Femur (tissue), 1 donor: ENCODE measurements at places on chromosomes 2 and 18.
A peak's percentile ranks its signal among the peaks of the same experiment; 100 is the strongest.

- no peak for DNase-seq
Observed at GRCh38 chr2:25295621-25296020, 46.1 kb downstream of the DNMT3A start.

DNA sequence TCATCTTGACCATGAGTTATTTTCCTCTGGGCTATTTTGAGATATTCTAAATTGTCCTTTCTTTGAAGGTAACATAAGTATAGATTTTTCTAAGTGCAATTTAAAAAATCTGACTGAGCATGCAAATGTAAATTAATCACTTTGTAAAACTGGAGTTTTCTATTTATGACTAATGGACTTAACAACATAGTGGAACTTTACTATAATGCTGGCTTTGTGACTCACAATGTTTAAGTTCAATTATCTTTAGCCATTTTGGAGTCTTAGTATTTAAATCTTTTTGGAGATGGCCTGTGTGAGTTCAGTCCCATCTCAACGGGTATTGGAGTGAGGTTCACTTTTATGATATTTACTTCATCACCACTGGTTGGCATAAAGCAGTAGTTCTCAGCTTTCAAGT is 35.2 kb upstream of the NOSTRIN start:
- DNase-seq: no peak

GRCh38 chr18:987325-988186 is 82.9 kb downstream of the ADCYAP1 start:
- no peak for DNase-seq

DNA sequence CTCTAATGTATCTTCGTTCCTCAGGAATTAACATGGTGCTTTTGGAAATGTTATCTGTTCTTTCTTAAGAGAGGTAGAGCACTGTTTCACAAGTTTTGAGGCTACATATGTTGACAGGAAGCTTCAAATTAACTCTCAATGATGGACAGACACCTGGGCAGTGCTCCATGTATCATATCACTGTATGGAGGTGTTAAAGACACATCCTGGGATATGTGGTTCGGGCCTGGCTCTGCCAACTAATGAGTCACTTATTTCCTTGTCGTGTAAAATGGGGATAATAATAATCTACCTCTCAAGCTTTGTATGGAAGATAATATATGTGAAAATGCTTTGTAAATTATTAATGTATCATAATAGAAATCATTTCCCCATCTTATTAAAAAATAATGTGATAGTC is 90.2 kb downstream of the PARD3B start:
- no peak for DNase-seq

GRCh38 chr2:124323321-124323720 is 298.2 kb downstream of the CNTNAP5 start:
- DNase-seq: no peak

DNA sequence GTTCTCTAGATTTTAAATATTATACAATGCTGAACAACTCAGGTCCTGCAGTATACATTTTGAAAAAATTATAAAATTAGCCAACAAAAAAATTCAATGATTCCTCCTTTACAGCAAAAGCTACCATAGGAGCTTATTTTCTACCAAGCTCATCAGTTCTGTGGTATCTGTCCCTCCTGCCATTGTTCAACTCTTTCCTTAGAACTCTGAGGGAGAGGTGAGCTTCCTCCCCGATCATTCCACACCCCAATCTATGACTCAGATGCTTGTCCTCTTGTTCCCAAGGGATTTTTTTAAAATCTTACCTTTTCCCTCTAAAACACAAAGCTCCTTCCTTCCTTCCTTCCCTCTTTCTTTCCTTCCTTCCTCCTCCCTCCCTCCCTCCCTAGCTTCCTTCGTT is 13.5 kb downstream of the DPP4 start:
- DNase-seq: no peak

GRCh38 chr2:174223388-174223787 is 24.9 kb downstream of the OLA1 start:
- DNase-seq: no peak

DNA sequence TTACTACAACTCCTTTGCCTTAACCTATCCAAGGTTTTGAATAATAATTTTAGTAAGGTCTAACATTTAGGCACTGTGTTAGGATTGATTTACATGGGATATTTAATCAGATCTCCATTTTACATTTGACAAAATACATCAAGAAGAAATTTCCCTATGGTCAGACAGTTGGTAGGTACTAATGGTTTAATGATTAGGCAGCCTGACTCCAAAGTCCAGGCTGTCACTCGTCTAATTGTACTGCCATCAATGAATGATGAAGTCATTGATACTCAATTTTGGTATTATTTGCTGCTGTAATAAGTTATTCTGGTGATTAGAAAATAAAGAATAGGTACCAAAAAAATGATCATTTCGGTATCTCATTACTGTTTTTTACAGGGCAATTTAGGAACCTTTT is 14.1 kb downstream of the BBS5 start:
- no peak for DNase-seq

DNA sequence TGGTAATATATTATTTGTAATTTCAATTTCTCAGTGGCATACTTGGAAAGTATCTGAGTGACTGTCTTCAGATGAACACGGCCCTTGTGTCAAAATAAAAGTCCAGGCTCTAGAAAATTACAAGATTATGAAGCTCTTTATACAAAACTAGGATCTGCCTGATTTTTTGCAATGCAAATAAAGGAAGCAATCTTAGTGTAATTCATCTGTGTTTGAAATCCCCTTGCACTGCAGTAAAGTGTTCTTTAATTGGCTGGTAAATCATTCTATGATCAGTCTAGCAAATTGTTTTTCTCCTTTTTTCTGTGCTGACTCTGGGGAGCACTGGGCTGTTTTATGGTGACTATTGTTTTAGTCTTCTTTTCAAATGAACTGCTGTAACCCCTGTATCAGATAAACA is 1039.0 kb downstream of the SOCS6 start:
- no peak for DNase-seq

GRCh38 chr2:231260442-231261208 is 62.2 kb downstream of the ARMC9 start:
- no peak for DNase-seq

- no peak for DNase-seq
Observed at GRCh38 chr2:217928324-217929181, 74.2 kb downstream of the TNS1 start.

- no peak for DNase-seq
Observed at GRCh38 chr2:112345030-112346027, 69.9 kb downstream of the ZC3H6 start.

GRCh38 chr2:136424112-136424511 is 306.2 kb upstream of the CXCR4 start:
- no peak for DNase-seq

- DNase-seq: no peak
Observed at GRCh38 chr18:49164738-49165137, 214.0 kb upstream of the SMAD7 start.

- DNase-seq: no peak
Observed at GRCh38 chr18:31197676-31198075, 35.0 kb upstream of the DSC1 start.

DNA sequence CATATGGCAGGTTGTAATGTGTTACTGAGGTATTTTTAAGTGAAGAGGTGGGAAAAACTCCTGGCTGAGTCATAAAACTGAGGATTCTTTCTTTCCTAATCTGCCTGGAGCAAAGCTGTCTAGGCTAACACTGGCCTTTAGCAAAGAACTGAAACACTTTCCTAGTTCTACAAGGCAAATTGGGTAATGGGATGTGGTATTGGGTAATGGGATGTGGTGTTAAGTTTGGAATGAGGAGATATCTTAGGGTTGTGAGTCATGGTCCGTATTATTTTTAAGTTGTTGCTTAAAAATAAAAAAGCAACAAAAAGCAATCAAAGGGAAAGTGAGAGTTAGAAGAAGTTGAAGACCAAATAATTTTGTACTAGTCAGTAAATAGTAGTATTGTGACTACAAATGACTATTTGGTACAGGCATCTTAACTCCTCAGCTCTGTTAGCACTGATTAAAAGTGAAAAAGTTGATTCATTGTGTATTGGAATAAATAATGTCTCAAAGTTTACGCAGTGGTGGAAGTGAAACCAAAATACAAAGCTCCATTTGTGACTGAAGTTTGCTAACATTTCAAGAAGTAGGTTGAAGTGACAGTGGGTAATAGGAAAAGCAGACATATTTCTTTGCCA is 216.8 kb downstream of the CAMKMT start:
- DNase-seq: no peak

DNA sequence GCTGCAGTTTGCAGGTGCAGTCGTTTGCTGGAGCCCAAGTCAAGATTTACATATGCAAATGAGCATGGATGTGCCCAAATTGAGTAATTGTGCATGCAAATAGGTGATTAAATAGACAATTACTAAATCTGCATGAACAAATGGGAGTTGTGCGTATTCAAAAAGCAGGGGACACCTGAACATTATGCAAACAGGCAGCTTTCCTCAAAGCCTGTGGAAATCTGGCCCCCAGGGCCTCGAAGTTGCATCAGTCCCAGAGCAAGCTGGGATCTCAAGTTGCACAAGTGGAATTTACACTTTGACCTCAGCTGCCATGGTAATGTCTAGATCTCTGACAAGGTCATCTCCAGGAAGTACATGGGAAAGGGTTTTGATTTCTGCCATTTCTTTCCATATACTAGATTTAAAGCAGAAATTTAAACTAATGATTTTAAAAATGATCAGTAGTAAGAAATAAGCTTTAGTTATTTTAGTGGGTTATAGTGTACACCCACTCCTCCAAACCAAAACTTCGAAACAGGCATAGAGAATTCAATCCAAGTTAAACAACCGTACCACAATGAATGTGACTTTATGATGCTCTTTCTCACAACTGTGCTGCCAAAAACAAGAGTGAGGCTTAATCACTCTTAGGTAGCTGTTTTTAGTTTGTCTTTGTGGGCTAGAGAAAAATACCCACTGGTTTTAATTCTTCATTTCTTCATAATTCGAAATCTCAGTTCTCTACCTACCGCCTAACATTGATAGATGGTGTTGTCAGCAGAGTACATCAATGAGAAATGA is 110.7 kb downstream of the RND3 start:
- DNase-seq: no peak

DNA sequence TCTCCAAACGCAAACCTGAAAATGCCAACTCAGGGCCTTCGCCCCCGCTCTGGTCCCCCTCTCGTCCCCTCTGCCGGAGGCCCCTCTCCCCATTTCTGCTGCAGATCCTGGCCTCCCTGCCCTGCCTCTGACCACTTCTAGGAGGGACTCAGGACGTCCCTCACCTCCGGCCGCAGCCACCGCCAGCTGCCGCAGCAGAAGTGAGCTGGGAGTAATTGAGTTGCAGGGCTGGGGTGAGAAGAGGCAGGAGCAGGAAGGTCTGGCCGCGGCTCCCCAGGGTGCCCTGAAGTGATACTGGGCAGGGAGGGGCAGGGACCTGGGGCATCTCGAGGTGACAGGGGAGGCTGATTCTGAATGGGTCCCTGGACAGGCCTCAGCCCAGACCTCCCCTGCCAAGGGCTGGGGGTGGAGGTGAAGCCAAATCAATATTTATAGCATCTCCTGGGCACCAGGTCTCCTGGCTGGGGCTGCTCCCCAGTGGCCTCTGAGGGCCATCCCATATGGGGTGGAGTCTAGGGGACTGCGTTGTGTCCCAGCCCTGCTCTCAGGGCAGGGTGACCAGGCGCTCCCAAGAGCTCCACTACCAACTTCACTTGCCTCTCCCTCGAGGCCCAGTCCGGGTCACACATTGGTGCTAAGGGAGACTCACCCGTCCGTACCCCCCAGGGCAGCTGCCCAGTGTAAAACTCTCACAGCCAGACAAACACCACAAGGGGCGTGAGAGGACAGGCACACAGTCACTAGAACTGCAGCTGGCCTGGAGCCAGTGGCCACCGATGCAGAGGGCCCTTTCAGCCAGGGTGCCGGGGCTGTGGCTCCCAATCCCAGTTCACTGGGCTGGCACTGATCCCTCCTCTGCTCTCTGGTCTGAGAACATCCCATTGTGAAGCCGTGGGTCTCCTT is 33.0 kb downstream of the KCNIP3 start:
- no peak for DNase-seq

DNA sequence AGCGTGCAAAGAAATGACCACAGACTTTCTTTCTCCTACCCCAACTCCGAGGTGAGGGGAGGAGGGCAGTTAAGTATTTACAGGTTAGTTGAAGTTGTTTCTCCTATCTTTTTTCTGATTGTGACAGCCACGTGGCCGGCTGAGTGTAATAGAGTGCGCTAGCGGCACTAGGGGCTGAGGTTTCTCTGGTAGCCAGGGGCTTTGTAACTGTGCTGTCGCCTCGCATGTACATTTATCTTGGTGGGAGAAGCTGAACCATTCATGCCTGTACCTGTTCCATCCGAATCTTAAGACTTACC is 214.1 kb upstream of the STON1 start:
- peak; percentile 22 for DNase-seq

DNA sequence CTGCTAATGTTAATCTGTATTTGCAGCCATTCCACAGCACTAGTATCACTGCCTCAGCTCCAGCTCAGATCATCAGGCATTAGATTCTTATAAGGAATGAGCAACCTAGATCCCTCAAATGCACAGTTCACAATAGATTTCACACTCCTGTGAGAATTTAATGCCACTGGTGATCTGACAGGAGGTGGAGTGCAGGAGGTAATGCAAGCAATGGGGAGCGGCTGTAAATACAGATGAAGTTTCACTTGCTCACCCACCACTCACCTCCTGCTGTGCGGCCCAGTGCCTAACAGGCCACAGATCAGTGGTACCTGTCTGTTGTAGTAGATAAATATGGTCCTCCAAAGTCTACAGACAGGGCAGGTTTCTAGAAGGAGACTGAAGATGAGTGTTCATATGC is 97.7 kb upstream of the TMEFF2 start:
- no peak for DNase-seq

DNA sequence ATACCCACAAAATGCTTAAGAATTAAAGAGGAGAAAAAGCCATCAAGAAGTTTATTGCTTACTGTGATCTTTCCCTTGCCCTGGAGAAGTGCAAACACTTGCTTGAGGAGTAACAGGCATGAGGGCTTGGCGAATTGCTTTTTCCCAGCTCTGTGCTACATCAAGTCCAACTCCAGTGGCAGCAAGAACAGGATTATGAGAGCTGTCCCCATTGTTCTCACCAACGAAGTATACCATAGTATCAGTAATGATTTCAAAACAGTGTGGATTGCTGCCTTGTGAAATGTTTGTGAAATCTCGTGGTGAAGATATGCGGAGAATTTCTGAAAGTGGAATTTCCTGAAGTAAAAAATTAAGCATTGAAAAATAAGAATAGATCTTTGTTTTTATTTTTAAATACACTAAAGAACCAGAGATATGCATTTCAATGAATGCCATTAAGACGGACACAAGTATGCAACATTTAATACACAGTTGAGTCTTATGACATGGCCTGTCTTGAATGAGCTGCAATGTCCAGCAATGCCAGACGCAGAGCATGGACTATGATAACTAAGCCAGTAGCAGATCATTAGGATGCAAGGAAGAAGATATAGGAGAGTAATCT is 43.0 kb downstream of the NDUFAF7 start:
- DNase-seq: no peak

- no peak for DNase-seq
Observed at GRCh38 chr18:29234751-29235150, 1057.8 kb upstream of the CDH2 start.

- peak; percentile 57 for DNase-seq
Observed at GRCh38 chr2:119371111-119371510, 4.3 kb downstream of the DBI start.

DNA sequence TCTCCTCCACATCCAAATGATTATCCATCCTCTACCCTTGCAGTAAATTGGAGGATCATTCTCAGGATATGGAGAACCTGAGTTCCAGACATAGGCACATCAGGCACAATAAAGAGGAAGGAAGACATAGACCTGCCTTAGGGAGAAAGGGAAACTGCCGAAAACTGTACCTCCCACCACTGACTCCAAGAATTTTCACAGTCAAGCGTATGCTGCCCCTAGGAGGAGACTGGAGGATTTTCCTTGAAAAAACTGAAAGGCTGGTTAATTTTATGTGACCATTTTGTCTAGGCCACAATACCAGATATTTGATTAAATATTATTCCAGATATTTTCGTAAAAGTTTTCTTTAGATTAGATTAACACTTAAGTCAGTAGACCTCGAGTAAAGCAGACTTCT is 638.5 kb upstream of the PKDCC start:
- no peak for DNase-seq
